ENCODE measurements at places on chromosomes 4 and X. TPM values are rescaled to one million over a fixed set of nuclear protein-coding genes. Genes with fewer than 3 reads are reported as not detected.

Gene YIPF7
- 0.47 TPM for total RNA-seq

Gene MSANTD1
- total RNA-seq: 1.2 TPM

DNA sequence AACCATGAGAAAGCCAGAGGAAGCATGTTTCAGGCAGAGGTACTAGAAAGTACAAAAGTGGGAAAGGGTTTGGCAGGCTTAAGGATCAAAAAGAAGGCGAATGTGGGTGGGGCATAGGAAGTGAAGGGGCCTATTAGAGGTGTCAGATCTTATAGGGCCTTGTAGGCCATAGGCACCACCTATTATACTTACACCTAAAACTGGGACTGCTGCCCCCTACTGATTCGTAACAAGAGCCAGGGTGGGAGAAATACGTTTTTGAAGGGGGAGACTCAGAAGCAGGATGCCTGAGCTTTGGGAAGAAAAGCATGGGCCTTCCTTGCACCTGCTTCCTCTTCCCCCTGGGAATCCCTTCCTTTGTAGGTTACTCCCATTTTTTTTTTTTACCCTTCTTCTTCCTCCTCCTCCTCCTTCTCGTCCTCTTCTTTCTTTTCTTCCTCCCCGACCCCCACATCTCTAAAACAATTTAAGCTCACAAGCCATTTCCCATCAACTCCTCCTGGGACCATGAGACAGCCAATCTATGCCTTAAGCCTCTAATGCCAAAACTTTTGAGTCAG is 40.7 kb upstream of the GPC3 start:
- DNase-seq: no peak

Gene PNMA6F
- total RNA-seq: not detected

- DNase-seq: no peak
Measured at GRCh38 chr4:102959496-102959895, 60.0 kb downstream of the SLC9B1 start.

- DNase-seq: no peak
Measured at GRCh38 chrX:120752431-120753082, 122.7 kb upstream of the C1GALT1C1 start.

Gene MAGEC1
- not detected for total RNA-seq

GRCh38 chr4:119329835-119330620 is 8.1 kb upstream of the FABP2 start:
- DNase-seq: no peak

DNA sequence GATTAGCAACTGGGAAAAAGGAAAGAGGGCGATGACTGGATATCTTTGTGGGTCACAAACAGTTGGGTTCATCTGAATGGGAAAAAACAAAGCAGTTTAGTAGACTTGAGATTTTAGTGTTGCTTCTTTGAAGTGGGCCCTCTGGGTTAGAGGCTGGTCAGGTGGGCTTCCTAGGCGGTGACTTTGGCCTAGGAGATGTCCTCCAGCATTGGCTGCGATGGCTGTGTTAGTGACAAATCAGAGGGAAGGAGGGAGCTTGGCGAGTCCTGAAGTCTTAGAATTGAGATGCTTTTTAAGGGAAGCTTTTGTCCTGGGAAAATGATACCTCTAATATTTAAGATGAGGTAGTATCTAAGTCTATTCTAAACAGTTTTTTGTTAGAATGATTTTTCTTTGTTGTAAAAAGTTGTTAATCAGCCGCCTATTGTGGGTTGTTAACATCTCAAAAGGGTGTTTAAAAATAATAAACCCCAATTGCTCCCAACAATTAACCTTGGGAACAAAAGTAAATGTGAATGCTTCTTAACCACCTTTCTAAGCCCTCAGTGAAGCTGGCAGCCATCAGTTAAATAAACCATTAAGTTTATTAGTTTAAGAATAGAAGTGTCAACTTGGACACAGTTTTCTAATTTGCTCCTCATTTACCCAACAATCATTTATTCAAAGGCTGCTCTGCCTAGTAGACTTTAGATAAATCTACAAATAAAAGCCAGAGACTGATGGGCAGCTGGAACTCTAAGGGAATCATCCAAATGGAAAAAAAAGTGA is 31.7 kb downstream of the DLG3 start:
- DNase-seq: no peak

Gene MEPE
- not detected for total RNA-seq

Gene IBSP
- total RNA-seq: not detected

- DNase-seq: no peak
Measured at GRCh38 chr4:133714211-133714610, 487.4 kb downstream of the PABPC4L start.

Gene GAR1
- 28.3 TPM for total RNA-seq

Gene VSIG4
- not detected for total RNA-seq

Gene GRIA2
- 2.9 TPM for total RNA-seq

Gene CTAG2
- total RNA-seq: not detected

DNA sequence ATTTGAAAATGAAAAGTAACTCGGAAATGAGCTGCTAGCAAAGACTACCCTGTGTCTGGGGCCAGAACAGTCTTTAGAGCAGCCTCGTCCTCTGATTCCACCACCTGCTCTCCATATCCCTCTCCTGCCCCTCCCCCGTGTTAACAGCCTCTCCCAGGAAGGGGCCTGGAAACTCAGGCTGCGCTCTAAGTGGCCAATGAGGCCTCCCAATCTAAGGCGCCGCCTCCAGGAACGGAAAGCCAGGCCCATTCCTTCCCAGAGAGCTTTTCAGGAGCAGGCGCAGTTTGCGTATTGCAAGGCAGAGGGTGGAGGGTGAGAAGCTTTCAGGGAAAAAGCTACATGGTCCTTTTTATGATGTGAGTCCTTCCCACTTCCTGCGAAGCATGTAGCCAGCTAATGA is 31.2 kb downstream of the RS1 start:
- no peak for DNase-seq

Gene GPR82
- total RNA-seq: not detected

DNA sequence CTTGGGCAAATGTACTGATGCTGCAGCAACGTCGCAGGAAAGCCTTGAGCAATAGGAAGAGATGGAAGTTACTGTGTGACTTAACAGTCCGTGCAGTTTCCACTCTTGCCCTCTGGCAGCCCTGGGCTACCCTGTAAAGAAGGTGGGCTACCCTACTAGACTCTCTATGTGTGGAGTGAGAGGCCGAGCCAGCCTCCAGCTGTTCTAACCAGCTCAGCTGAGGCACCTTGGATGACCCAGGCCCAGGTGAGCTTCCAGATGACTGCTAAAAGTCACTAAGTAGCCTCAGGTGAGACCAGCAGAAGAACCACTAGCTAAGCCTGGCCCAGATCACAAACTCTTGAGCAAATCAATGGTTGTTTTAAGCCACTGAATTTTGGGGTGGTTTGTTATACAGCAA is 34.9 kb upstream of the PPP2R2C start:
- DNase-seq: no peak

Gene EPHA5
- 0.07 TPM for total RNA-seq

- DNase-seq: no peak
Measured at GRCh38 chr4:38907696-38908270, 40.2 kb downstream of the FAM114A1 start.

GRCh38 chr4:3375688-3376087 is 66.1 kb upstream of the HGFAC start:
- no peak for DNase-seq

GRCh38 chr4:150217192-150217591 is 138.9 kb downstream of the DCLK2 start:
- no peak for DNase-seq

DNA sequence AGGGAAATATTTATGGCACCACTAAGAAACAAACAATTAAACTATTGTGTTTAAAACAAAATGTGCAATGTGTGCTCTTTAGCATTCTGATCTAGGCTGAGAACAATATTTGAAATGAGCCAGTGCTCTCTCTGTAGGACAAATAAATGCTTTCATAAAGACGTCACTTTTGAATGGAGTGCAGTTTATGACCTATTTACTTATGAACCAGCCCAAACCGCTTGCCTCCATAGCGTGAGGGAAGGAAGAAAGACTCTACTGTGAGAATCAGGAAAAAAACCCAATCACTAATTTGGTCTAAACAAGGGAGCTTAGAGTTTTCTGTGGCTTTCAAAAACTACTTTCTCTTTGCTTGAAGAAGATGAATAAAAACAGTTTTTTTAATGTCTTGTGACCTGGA is 39.4 kb downstream of the SAT1 start:
- no peak for DNase-seq

GRCh38 chr4:183353557-183353956 is 31.3 kb upstream of the CLDN24 start:
- DNase-seq: no peak

Gene GABRA4
- total RNA-seq: not detected

DNA sequence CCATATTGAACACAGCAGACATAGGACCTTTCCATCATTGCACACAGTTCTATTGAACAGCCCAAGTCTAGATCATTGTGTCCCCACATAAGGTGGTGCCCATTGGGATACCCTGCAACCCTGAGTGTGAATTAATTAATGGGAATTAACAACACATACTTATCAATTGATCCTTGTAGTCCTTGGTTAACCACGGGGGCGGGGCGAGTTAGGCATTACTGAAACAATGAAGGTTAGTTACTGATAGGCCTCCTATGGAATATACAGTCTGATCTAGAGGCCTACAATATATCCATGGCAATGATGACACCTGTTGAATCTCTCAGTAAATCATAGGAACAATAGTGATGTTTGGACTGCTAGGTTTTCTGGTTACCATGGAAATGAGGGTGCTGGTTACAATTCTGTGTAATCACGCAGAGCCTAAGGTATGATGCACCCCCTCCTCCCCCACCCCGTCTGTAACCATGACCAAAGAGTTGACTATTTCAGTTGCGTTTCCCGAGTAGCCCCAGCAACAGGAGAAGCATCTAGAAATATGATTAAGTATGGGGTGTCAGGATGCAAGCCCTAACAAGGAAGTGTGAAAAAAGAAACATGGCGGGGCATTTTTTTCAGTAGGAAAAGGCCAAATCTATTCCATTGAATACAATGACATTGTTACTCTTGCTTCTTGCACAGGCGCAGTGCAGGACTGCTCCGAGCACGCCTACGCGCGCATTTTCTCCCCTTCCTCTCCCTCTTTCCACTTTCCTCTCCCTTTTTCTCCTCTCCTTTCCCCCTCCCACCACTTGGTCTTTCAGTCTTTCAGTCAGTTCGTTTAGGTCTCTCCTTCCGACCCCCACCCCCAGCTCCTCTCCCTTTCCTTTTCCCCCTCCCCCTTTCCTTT is 677 bp upstream of the NONO start:
- no peak for DNase-seq

Gene BEX2
- 19.2 TPM for total RNA-seq

- DNase-seq: no peak
Measured at GRCh38 chr4:86089781-86090323, 270.0 kb downstream of the MAPK10 start.

Gene SERPINA7
- total RNA-seq: not detected

- DNase-seq: no peak
Measured at GRCh38 chr4:75069493-75070074, 136.7 kb downstream of the PARM1 start.

DNA sequence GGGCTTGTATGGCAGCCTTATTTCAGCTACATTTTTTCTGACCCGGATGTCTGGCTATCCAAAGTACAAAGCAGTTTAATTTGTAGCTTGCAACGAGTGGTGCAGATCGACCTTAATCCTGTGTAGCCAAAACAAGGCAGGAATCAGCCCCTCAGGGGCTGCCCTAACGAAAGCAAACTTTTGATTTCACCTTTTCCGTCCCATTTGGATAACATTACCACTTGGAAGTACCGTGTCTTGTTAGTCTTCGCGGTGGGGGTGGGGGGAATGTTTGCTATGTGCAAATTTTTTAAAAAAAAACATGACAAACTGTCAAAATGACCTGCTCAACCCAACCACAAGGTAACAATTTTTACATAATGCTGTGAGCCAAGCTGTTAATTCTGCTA is 766 bp upstream of the DNAJB14 start:
- no peak for DNase-seq

DNA sequence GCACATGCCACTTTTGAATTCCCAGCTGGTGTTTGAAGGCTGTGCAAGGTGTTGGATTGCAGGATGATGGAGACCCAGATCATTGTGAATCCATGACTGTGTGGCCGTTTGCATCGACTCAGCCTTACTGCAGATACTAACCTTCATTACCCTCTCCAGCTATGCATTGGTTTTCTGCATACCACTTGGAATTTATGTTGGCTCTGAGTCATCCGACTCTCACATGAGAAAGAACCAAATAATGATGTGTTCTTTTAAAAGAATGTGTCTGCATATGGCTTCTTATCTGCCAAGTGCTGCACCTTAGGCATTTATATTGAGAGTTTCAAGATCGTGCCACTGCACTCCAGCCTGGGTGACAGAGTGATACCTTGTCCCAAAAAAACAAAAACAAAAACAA is 106.7 kb upstream of the PRKX start:
- DNase-seq: no peak

- DNase-seq: no peak
Measured at GRCh38 chrX:9948406-9948805, 18.8 kb upstream of the CLDN34 start.

DNA sequence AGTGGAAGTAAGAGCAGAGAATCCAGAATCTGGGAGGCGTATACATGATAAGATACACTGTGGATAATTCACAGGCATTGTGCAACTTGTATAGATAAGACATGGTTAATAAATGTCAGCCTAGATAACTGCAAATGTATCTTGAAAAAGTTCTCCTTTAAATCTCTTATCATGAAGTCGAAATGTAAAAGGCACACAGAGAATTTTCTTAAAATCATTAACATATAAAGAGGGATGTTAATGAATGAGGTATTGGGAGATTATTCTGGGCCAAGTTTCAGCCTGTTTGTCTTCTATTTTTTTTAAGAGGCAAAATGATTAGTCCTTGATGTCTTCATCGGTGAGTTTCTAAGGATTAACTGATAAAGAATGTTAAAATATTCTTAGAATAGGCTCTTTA is 835 bp downstream of the TDO2 start:
- no peak for DNase-seq

- no peak for DNase-seq
Measured at GRCh38 chr4:56880572-56880971, 27.1 kb upstream of the REST start.

- DNase-seq: no peak
Measured at GRCh38 chrX:72735561-72735960, 21.5 kb upstream of the PHKA1 start.

DNA sequence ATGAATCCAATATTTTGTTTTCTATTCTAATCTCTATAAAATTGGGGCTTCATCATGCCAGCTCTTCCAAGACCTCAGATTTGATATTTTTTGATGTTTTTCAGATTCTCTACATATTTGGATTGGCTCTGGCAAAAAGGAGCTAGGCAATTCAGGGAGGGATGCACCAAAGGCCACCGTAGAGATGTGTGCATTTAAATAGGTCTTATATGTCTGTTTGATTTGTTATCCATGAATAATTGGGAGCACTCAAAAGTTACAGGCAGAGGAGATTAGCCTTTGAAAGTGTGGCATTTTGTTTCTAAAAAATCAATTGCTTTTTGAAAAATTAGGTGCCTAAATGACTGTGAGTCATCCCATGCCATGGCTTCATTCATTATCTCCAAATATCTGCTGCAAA is 147.1 kb upstream of the RPS6KA6 start:
- DNase-seq: no peak

Measured in neural crest cell (in vitro differentiated cells).